ENCODE measurements at places on chromosomes 2 and 18. TPM values are rescaled to one million over a fixed set of nuclear protein-coding genes. Genes with fewer than 3 reads are reported as not detected.

GPR45 gene
- polyA plus RNA-seq: not detected

BCL11A gene
- polyA plus RNA-seq: 15.2 TPM

MARCO gene
- 3.8 TPM for polyA plus RNA-seq

- no peak for DNase-seq
Measured at GRCh38 chr2:117190856-117191559, 623.5 kb upstream of the DDX18 start.

GRCh38 chr2:220163486-220163885 is 536.1 kb downstream of the SLC4A3 start:
- no peak for DNase-seq

GRCh38 chr2:152513681-152514080 is 178.7 kb downstream of the FMNL2 start:
- DNase-seq: no peak

DNA sequence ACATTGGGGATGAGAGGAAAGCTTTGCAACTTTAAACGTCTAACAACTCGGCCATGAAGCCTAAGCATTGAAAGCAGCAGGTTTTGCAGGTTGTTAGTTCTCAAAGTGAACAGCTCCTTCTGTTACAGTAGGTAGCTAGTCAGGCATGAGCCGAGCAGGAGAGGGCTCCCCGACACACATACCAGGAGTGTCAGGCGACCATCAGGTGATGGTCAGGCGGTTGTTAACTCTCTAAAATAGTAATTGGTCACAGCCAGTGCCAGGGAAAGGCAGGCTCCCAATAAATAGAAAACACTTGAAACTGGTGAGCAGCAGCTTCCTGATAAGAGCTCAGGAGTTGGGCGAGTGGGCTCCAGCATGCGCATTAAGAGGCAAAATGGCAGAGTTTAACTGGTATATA is 53.5 kb upstream of the DAPL1 start:
- DNase-seq: no peak

- no peak for DNase-seq
Measured at GRCh38 chr2:112121682-112122254, 16.4 kb upstream of the FBLN7 start.

GRCh38 chr2:153163055-153163454 is 315.5 kb downstream of the RPRM start:
- DNase-seq: peak; percentile 67
